ENCODE measurements at places on chromosomes 5 and 9.

GRCh38 chr5:38465702-38466423 lies 90.6 kb downstream of the LIFR start:
- no peaks in the 10 kb centered on the region for H3K4me1 ChIP-seq
- no peak for ATAC-seq
- no peaks in the 10 kb centered on the region for H3K36me3 ChIP-seq
- no peak overlapping the region for H3K4me3 ChIP-seq

DNA sequence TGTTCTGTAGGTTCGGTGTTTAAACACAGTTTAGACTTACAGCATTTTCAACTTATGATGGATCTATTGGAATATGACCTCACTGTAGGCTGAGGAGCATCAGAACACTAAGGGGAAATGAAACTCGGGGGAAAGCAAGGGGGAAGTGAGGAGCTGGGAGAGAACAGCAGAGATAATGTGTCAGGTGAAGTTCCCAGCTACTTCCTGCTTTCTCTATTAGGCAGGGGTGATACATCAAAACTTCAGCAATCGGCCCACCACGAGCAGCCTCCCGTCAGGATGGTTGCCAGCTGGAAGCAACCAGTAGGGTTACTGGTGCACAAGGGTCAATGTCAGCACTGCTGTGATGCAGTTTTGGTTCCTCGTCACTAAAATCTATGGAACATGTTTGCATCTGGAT lies 34.3 kb downstream of the FAT2 start:
- no peak overlapping the region for H3K4me3 ChIP-seq
- no peak overlapping the region for H3K27ac ChIP-seq
- no peaks in the 10 kb centered on the region for H3K36me3 ChIP-seq

- H3K4me1 ChIP-seq, result peaks cover 15% of the 10 kb centered on the region
- no peak for ATAC-seq
- H3K27ac ChIP-seq, result no peak overlapping the region
- no peak overlapping the region for H3K4me3 ChIP-seq
These were observed 18.3 kb downstream of the MOCS2 start for GRCh38 chr5:53091289-53091688.

DNA sequence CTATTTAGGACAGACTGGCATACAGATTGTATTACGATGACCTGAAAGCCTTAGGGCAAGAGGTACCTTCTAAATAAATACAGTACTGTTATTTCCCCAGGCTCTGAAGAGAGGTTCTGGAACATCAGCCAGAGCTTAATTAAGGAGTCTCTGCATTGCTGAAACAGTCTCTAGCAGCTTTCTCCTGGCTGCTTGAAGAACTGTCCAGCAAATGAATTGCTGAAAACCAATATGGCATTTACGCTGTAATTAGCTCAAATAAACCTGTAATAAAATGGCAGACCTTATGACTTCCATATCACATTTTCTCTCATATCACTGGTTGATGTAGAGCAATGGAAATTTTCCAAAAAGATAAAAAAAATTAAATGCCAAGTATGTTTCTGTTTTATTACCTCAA lies 636.3 kb downstream of the GABRG2 start:
- no peaks in the 10 kb centered on the region for H3K27me3 ChIP-seq
- ATAC-seq, result no peak
- H3K27ac ChIP-seq, result no peak overlapping the region
- no peaks in the 10 kb centered on the region for H3K36me3 ChIP-seq
- no peaks in the 10 kb centered on the region for H3K4me1 ChIP-seq

All from activated T-helper 17 cell treated with anti-CD3 and anti-CD28 coated beads, Interleukin-2, amount 50 U/mL, for 72 hours (primary cell).